ENCODE measurements at places on chromosomes 7 and 10.

DNA sequence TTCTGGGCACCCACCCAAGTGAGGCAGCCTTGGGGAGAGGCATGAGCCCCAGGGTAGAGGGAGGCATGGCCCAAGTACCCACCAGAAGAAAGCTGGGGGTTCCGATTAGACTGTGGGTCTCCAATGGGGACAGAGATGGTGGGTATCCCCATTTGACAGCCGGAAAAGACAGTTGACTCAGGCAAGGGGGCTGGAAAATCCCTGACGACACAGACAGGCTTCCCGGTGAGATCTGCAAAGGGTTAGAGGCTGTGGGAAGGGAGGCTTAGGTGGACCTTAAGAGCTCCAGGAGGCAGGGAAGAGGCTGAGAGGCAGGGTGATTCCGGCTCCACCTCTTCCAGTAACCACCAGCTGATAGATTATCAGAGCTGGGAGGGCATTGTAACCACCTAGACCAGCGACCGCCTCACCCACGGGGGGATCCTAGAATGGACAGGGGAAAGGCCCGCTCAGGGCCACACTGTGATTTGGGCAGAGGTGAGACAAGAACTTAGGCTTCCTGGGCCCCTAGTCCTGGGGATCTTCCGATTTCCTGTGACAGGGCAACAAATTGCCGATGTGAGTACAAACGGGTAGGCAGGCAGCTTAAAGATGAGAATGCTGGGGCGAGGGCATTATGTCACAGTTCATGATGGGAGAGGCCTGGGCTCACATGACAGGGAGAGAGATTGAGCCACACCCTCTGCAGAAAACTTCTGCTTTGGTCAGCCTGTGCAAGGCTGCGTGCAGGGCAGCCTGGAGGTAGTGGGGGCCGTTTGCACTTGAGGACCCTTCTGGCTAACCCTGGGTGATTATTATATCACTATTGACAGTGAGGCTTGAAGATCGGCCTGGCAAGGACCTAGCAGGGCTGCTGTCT lies 5.4 kb downstream of the TBATA start:
- DNase-seq = no peak

- no peak for DNase-seq
Observed at GRCh38 chr7:104208421-104208780, 588 bp upstream of the ORC5 start.

- no peak for DNase-seq
Observed at GRCh38 chr10:95987685-95988426, 55.5 kb upstream of the CCNJ start.

DNA sequence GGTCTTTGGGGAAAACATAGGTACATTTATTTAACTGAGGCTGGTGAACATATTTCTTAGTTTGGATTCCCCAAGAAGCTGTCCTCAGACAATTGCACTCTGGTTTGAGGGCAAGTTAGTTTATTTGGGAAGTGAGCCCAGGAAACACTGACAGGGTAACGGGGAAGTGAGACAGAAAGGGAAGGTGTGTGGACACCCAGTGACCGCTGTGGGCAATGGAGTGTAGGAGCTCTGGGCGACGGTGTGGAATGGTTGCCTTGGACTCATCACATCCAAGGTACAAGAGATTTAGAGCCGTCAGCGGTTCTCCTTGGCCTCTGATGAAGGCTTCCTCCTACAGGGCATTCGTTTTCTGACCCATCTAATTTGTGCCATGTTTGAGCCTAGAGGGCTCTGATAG lies 7.1 kb downstream of the MRC1 start:
- DNase-seq = no peak

DNA sequence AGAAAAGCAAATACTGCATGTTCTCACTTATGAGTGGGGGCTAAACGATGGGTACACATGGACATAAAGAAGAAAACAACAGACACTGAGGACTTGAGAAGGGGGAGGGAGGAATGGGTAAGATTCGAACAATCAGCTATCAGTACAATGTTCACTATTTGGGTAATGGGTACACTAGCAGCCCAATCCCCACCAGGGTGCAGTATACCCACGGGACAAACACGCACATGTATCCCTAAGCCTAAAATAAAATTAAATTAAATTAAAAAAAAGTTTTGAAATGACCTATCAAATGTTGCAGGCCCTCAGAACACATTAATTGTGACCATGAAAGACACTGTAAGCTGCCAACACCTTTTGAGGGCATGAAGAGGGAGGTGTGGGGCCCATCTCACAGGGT lies 316.0 kb downstream of the WDR37 start:
- DNase-seq = no peak

- no peak for DNase-seq
Observed at GRCh38 chr10:119289227-119289920, 82.0 kb downstream of the GRK5 start.

GRCh38 chr7:121341933-121342332 lies 13.1 kb downstream of the WNT16 start:
- no peak for DNase-seq

Data from stimulated activated CD4-positive, alpha-beta T cell treated with anti-CD3 and anti-CD28 coated beads, Interleukin-15, amount 100 ng/mL, for 1 hour (primary cell).